Breast epithelium (tissue), 4 donors: ENCODE measurements at places on chromosomes 12 and 14.

- no peak for DNase-seq
Measured at GRCh38 chr14:94341656-94342333, 18.7 kb upstream of the SERPINA6 start.

- no peak for DNase-seq
Measured at GRCh38 chr14:85263916-85264675, 265.8 kb upstream of the FLRT2 start.

- DNase-seq = no peak
Measured at GRCh38 chr12:47910486-47910885, 5.7 kb upstream of the VDR start.

DNA sequence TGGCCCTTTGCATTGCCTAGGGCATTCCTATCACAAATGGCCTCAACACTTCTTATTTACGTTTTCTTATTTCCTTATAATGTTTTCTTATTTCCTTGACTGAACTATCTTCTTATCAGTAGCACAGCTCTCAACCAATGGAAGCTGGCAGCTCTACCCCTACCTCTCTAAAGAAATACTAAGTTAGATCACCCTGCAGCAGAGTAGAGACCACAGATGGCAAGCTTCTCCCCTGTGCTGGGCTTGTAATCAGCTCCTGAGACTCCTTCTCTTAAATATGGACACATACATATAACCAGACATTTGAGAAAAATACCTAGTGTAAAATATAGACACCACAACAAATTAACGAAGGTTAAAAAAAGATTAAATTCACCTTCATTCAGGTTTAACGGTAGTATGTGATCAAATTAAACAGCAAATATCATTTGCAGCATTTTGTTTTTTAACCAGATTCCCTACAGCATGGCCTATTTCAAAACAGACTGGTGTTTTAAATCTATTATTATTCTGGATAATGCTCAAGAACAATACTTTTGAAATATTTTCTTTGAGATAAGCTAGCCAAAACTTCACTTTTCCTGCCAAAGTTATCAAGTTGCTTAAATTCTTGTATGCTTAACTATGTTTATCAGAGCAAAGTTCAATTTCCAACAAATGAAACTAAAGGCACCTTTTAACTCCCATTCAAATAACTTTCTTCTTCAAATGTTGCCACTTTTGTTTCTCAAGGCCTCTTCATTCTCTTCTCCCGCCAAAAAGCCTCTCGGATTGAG is 54.3 kb downstream of the SLC41A2 start:
- DNase-seq = no peak

GRCh38 chr14:85788470-85789233 is 258.7 kb downstream of the FLRT2 start:
- DNase-seq = no peak

- no peak for DNase-seq
Measured at GRCh38 chr12:121490401-121491281, 90.2 kb downstream of the KDM2B start.

- DNase-seq = no peak
Measured at GRCh38 chr12:115037830-115038229, 353.9 kb upstream of the TBX3 start.

- DNase-seq = no peak
Measured at GRCh38 chr12:55930771-55931316, at the start of gene DGKA. Gene DGKA (plus strand): TSS chr12:55931162. CDS start chr12:55936504, 5,342 bp downstream.

DNA sequence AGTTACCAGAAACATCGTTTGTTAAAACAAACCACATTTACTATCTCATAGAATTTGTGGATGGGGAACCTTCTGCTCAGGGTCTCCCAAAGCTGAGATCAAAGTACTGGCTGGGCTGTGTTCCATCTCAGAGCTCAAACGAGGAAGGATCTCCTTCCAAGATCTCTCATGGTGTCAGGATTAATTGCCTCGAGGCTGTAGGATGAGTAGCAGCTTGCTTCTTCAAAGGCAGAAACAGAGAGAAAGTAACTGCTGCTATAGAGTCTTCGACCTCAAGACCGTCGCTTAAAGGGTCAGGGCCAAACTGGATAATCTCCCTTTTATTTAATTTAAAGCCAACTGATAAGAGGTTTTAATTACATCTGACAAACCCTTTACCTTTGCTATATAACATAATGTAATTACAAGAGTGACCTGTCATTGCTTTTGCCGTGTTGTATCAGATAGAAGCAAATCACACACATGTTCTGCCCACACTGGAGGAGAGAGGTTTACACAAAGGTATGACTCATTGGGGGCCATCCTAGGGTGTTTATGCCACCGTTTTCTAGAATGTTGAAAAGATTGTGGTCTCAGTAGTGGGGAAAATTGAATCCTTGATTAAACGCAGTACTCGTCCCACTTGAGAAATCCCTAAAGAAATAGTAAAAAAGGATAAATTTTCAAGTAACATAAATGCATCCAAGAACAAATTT is 868.8 kb upstream of the TMEM132C start:
- no peak for DNase-seq

DNA sequence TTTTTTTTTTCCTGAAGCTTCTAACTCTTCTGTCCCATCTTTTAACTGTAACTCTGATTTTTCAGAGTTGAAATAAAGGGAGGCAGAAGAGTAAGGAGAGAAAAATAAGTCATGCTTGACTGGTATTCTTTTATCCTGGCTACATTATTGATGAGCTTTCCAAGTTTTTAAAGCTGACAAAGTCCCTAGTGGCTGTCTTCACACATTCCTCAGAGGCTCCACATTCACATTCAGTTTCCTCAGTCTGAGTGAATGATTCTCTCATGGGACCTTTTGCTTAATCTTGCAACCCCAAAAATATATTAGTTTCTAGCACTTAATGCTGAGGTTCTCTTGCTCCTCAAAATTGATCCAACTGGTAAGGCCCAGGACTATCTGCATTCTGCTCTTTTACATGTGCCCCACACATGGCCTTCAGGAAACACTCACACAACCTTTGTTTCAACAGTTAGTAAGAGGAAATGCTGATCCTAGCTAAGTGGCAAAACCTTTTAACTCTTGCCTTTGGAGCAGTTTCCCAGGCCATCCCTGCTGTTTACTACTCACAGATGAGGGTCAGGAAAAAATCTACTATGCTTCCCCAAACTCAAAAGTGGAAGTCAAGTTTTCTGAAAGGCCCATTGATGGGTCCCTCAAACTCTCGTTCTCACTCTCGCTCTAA is 61.7 kb upstream of the SLC6A15 start:
- DNase-seq = no peak

DNA sequence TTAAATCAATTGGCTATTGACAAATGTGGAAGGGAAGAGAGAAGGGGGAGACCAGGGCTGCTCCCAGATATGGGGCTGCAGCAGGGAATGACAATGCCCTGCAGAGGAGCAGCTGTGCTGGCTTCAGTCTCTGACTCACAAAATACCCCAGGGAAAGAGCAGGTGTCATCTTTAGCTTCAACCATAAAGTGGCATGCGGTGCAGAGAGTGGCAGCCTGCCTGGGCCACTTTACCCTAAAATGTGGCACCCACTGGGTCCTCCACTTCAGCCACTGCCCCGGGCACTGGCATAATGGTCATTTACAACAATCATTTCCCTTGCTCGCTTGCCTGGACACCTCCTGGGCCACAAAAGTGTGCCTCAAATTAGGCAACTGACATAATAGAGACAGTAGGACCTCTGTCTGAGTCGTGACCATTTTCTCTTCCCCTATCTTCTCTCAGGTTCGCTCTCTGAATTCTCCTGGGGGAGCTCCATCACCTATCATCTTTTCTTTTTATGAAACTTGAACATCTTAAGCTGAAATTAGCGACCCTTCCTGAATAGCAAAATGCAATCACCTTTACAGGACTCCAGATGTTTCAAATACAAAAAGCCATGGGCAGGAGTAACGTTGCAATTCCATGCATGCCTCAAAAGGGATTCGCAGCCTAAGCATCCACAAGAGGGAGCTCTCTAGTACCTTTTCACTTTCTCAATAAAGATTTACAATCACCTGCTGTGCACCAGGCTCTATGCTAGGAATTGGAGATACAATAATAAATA is 179.9 kb upstream of the ATF7IP start:
- DNase-seq = no peak

GRCh38 chr12:121996050-121996944 is 25.4 kb upstream of the BCL7A start:
- no peak for DNase-seq

DNA sequence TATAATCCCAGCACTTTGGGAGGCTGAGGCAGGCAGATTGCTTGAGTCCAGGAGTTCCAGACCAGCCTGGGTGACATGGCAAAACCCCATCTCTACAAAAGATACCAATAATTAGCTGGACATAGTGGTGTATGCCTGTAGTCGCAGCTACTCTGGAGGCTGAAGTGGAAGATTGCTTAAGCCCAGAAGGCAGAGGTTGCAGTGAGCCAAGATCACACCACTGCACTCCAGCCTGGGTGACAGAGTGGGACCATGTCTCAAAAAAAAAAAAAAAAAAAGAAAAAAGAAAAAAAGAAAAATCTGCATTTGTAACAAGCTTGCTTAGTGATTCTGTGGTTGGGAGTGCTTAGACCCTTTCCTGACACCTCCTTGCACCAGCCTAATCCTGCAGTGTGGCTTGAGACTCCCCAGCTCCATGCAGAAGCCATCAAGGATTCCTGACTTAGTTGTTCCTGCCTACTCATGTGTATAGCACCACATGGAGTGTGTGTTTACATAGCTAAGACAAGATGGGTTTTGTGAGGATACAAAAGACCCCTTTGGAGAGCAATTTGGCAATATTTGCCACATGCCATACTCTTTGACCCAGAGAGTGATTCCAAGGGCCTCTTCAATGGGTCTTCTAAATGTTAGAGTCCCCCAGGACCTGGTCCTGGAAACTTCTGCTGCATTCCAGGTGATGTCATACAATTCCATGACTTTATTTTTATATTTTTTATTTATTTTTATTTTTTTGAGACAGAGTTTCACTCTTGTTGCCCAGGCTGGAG is 5.1 kb upstream of the TMED10 start:
- DNase-seq = no peak

DNA sequence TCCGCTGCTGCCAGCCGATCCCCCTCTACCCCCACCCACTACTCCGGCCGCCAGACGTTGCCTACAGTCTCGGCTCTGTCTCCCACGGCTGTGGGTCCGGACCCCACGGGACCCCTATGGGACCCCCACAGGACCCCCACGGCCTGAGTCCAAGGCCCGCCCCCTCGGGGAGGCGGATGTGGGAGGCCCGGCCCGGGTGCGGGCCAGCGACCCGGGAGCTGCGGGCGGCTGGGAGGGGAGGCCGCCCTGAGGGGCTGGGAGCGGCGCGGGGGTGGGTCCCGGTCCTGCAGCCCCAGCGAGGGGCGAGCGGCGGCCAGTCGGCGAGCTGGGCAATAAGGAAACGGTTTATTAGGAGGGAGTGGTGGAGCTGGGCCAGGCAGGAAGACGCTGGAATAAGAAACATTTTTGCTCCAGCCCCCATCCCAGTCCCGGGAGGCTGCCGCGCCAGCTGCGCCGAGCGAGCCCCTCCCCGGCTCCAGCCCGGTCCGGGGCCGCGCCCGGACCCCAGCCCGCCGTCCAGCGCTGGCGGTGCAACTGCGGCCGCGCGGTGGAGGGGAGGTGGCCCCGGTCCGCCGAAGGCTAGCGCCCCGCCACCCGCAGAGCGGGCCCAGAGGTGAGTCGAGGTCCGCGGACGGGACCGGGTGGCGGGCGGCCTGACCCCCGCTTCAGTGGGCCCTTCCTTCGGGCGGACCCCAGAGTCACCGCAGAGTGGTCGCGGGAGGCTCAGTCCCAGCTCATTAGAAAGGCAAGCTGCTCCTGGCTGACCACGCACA is at the start of gene ACVRL1:
TSS of gene ACVRL1 (plus strand) at position 422 of the 773 bp plus-strand sequence. CDS start 4,971 bp downstream, outside the sequence.
- DNase-seq = no peak

DNA sequence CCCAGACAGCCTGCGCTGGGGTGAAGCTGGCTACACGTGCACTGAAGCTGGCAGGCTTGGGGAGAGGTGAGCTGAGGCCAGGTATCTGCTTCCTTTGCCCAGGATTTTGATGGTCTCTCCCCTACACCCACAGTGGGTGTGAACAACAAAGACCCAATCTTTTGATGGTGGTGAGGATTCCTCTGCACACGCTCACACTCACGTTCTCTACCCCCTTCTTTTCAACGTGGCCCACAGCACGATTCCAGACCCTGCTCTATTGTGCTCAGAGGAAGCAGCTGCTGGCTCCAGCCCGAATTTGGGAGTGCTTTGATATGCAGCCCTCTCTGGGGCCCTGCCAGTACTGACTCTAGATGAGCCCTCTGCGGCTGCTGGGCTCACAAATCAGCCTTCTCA is 4.9 kb downstream of the CD9 start:
- DNase-seq = no peak

- DNase-seq = no peak
Measured at GRCh38 chr14:99660006-99660566, 15.2 kb downstream of the HHIPL1 start.

GRCh38 chr12:77001276-77001675 is 64.1 kb downstream of the E2F7 start:
- DNase-seq = no peak

- no peak for DNase-seq
Measured at GRCh38 chr12:11986165-11986564, 84.6 kb upstream of the BCL2L14 start.

GRCh38 chr12:127342861-127343260 is 924.1 kb upstream of the TMEM132C start:
- DNase-seq = no peak

DNA sequence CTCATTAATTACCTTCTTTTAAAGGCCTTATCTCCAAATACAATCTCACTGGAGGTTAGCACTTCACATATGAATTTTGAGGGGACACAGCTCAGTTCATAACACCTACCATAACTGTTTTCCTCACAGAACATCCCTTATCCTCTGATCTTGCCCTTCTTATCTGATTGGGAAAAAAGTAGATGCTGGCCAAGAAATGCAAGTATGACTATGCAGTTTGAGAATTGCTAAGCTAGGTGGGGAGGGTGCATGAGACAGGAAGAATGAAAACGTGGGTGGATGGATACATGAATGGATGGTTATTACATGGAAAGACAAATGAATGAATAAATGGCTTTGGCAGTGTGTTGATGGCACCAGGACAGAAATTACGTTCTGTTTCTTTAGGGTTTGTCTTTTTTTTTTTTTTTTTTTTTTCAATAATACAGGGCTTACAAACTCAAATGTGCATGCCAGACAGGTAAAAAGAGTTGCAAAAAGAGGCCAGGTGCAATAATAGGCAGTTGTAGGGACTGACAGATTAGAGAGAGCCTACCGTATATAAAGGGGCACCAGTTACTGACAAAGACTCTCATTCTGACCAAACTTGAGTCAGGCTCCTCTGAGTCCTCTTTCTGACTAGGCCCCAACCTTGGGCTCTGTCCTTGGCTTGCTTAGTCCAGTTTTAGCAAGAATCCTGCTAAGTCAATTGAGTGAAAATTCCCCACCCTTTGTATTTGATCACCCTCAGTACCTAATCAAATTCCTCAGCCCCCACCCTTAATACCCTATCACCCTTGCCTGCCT is 304.9 kb downstream of the ZFP36L1 start:
- no peak for DNase-seq

GRCh38 chr12:3537719-3538465 is 46.9 kb downstream of the PRMT8 start:
- DNase-seq = no peak
